SK-MEL-5 (cell line): ENCODE measurements at places on chromosomes 3 and 15.

DNA sequence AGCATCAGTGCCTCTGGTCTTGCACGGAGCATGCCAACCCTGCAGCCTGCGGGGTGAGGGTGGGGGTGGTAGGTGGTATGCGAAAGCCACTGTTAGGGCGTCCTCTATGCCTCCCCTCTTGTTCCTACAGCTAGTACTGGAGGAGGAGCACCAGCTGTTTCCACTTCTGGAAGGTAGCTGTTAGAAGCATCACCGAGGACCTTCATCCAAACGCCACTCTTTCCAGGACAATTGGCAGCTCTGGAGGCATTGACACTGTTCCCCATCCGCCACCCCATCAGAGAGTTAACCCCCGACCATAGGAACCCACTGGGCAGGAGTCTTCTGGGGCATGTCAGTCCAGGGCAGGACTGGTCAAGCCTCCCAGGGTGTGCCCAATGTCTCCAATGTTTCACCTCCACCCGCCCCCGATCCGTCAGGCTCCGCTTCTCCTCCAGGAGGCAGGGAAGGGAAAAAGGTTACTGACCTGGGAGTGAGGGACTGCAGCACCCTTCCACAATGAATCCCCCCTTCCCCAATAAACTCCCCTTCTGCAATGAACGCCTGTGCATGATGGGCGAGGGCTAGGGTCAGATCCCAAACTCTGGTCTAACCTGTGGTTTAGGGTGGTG is 487 bp downstream of the DUOX2 start:
- no peak for DNase-seq

GRCh38 chr15:57118013-57118799 is 199.8 kb downstream of the TCF12 start:
- DNase-seq, result peak; percentile 88

GRCh38 chr3:140553591-140553990 is 124.3 kb upstream of the TRIM42 start:
- DNase-seq, result no peak

DNA sequence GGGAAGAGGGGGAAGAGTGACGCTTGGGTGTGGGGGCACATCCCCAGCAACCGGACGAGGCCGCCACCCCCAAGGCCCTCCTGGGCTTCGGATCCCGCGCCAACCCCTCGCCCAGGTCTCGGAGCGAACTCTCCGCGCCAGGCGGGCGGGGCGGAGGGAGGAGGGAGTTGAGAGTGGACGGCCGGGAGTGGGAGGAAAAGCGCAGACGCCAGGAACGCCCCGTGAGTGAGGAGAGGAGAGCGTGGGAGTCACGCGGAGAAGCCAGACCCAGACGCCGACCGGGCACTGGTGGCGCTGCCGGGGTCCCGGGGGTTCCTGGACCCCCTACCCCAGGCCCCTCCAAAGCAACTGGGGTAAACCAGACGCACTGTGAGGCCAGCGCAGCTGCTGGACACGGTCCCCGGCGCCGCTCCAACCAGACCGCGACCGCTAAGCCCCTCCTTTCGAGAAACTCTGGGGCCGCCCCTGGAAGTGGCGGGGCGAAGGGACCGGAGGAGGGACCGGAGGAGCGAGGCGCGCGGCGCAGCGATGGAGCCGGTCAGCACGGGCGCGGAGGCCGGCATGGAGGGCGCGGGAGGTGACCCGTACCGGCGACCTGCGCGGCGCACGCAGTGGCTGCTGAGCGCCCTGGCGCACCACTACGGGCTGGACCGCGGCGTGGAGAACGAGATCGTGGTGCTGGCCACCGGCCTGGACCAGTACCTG is at the start of gene EFCC1:
TSS of gene EFCC1 (plus strand) at position 204 of the 705 bp plus-strand sequence. CDS start at position 529, 325 bp downstream.
- DNase-seq, result peak; percentile 37

GRCh38 chr15:54462511-54462913 is 484.3 kb downstream of the UNC13C start:
- no peak for DNase-seq

- no peak for DNase-seq
These were observed 189.8 kb downstream of the RYR3 start for GRCh38 chr15:33500432-33501195.

DNA sequence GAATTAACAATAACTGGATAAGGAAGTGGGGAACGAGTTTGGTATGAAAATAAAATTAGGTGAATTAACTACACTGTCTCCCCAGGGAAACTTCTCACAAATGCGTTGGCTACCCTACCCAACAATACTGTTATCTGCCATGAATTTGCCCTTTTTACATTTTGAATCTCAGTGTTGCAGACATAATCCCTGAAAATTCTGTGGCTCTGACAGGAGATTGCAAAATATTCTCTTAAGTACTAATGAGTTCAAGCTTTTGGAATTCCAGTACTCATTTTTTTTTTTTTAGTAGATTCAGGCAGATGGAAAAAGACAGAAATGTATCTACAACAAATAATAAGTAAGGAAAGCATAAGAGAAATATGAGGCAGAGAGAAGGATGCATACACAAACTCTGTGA is 332.6 kb downstream of the LSAMP start:
- DNase-seq, result no peak

DNA sequence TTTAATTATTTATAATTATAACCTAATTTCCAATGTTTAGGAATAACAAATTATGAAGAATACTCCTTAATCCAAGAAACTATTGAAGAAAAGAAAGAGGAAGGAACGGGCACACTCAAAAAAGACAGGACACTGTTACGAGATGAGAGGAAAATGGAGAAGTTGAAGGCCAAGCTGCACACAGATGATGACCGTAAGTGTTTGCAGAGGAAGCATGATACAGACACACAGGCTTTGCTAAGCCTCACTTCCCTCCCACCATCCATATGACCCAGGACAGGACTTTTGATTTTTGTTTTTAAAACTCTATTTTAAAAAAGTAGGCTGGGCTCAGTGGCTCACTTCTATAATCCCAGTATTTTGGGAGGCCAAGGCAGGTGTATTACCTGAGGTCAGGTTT is 389.4 kb upstream of the TPM1 start:
- no peak for DNase-seq

GRCh38 chr15:94185547-94186236 is 45.7 kb upstream of the MCTP2 start:
- no peak for DNase-seq

DNA sequence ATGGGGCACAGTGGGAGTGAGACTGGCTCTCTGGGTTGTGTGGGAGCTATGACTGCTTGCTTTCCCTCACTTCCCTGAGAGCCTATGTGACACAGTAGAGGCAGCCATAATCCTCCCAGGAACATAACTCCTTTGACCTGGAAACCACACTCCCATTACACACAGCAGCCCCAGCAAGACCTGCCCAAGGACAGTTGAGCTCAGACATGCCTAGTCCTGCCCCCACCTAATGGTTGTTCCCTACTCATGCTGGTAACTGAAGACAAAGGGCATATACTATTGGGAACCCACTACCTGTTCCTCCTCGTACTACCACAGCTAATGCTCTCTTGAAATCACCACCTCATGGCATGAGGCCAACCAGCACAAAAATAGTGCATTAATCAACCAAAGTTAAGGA is 550.4 kb upstream of the ARPP21 start:
- DNase-seq, result no peak

- no peak for DNase-seq
These were observed 337.9 kb upstream of the IL12A start for GRCh38 chr3:159650726-159651125.

DNA sequence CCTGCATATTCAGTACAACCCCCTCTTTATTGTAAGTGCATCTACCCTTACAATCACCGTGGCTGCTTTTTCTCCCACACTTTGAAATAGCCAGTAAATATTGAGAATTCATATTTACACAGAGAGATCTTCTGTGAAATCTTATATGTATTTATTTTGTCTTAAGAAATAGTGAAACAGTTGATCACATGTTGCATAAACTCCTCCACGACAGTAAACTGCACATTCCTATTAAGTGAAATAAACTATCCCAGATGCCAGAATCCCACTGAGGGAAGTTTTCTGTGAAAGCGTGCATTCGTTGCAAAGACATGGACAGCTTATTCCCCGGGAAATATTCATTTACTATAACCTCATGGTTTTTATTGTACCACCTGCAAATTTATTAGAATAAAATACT is 796.0 kb downstream of the ROBO2 start:
- no peak for DNase-seq

DNA sequence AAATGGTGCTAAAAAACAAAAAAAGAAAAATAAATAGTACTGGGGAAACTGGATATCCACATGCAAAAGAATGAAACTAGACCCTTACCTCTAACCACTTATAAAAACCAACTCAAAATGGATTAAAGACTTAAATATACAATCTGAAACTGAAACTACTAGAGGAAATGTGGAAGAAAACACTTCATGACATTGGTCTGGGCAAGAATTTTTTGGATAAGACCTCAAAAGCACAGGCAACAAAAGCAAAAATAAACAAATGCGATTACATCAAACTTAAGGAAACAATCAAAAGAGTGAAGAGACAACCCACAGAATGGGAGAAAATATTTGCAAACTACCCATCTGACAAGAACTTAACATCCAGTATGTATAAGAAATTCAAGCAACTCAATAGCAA is 6.4 kb downstream of the IFT57 start:
- no peak for DNase-seq
